ENCODE measurements at places on chromosomes 2 and 18.

DNA sequence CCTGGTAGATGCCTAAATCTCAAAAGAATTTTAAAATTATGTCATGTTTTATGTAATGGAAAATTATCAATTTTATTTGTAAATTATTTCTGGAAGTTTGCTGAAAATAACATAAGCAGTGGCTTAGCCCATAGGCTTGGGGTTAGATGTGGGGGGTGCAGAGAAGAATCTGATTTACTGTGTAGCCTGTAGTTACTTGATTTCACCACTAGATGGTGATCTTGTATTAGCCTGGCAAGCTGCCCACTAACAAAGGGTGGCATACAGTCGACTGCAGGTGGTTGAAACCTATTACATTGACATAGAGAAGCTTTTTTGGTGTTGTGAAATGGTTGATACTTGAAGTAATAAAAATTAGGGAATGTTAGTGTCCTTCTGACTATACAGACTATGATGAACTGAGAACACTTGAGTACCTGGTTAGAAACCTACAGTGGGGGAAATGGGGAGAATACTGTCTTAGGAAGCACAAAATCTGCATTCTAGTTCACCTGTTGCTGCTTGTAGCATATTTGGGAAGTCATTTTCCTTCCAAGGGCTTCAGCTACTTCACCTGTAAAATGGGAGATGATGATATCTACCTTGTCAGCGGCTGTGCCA, 191.0 kb upstream of the LHCGR start:
- DNase-seq = peak; percentile 57

DNA sequence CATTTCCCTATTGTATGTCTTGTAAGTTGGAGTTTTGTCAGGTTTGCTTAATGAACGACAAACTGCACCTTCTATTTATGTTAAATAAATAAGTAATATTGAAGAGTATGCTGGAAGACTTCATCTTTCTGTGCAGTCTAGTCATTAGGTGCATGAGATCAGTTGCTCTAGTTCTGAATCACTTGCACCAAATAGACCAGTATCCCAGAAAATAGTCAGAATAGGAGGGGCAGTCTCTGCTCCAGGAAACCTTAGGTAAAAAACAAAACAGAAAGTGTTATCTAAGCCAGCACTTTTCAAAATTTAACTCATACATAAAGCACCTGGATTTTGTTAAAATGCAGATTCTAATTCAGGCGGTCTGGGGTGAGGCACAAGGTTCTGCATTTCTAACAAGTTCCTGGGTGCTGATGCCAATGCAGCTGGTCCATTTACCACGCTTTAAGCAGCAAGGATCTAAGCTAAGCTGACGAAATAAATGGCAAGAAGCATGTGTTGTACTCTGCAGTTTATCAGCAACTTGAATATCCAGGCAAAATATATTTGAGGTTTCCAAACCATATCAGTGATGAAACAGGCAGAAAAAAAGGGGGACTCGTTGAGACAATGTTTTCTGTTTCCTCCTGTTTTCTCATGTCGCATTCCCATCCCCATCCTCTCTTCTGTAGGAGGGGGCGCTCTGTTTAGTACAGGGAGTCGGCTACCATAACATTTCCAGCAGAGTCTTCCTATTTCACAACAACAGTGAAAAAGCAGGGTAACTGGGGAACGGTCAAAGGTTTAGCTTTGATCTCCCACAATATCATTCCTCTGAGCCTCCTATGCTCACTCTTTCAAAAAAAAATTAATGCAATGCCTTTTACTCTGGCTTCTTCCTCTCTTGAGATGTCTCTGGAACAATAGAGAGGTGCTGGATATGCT, 106.4 kb downstream of the MBD2 start:
- DNase-seq = no peak

DNA sequence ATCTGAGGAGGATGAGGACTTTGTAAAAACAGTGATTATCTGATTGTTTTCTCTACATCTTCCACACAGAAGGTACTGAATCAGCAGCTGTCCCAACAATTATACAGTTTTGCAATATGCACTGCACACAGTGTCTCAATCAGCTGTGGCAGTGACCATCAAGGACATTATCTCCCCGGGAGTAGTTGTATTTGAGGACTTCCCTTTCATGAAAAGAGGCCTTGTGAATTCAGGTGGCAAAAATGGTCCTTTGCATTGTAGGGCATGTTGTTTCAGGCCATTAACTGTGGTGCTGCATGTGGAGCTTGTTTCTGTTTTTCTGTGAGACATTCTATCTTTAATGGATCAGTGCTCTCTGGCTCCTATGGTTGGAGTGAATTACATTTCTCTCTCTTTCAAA, 779.4 kb upstream of the FSHR start:
- DNase-seq = no peak

GRCh38 chr2:221103930-221104329, 468.2 kb downstream of the EPHA4 start:
- no peak for DNase-seq

- DNase-seq = no peak
Observed at GRCh38 chr2:55092439-55092838, 42.2 kb upstream of the RTN4 start.

- no peak for DNase-seq
Observed at GRCh38 chr2:169077674-169078240, 8.4 kb downstream of the DHRS9 start.

- DNase-seq = no peak
Observed at GRCh38 chr2:96695602-96696001, 44.3 kb downstream of the LMAN2L start.

DNA sequence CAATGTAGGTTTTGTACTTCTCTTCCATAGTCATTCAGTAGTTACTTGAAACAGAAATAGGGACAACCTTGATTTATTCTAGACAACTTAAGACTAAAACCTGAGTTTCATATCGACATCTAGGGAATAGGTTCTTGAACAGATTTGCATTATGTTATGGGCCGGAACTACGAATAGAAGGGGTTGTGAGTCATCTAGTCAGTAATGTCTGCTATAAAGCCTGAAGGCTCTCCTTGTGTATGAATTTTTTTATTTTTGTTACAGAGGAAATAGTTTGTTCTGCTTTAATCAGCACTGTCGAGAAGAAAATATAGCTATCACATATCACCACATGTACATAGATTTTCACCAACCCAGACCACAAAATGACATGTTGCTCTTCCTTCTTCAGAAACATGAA, 17.3 kb upstream of the TRIM43 start:
- DNase-seq = no peak

DNA sequence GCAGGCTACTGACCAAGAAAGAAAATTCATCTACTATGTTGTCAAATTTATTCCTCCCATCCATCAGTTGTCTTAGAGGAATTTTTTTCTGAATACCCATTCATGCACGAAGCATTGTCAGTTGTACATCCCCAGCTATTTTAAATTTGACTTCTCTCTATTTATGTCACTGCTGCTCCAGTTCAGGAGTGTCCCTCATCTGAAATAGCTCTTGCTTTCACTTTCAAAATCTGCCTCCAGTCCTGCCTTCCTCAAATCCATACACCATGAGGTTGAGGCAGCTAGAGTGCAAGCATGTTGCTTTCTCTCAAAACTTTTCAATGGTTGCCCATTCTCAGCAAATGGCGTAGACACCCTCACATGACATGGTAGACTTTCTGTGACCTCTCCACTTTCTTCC, 335.4 kb upstream of the CDH2 start:
- no peak for DNase-seq

GRCh38 chr2:178514664-178515063, 34.4 kb downstream of the PLEKHA3 start:
- no peak for DNase-seq

- DNase-seq = no peak
Observed at GRCh38 chr2:135227386-135227785, 175.3 kb downstream of the RAB3GAP1 start.

- DNase-seq = no peak
Observed at GRCh38 chr18:7657050-7657449, 89.9 kb downstream of the PTPRM start.
